OCI-M1 (cell line): ENCODE measurements at places on chromosomes 2 and 18.

- DNase-seq, result no peak
Measured at GRCh38 chr2:239195318-239195871, 205.4 kb downstream of the HDAC4 start.

GRCh38 chr2:28683100-28683706, 68.4 kb upstream of the PPP1CB start:
- no peak for DNase-seq

DNA sequence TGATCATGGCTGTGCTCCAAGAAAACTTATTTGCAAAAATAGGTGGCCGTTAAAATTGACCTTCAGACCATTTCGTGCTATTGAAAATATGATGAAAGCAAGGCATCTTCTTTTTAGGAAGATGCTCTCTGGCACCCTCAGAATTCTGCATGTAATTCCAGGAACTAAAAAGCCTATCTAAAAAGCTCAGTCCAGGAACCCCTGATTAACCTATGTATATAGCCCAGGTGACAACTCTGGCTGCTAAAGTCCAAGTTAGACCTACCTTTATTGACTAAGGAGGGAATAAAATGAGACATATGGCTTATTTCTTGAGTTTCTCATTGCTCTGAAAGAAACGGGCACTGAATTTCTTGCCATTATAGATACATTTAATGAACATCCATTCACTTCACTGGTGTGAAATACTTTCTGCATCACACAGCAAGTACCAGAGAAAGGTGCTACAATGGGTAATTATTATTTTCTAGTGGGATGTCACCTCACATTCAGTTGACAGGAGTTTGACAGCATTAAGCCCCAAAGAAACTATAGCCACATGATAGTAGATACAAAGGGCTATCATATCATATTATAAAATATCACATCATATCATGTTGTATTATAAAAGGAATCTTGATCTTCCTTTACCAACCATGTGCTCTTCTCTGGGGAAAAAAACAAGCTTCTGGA, 83.8 kb downstream of the EPHA4 start:
- no peak for DNase-seq

GRCh38 chr2:133886735-133887675, 318.7 kb upstream of the NCKAP5 start:
- DNase-seq, result peak; percentile 76

- DNase-seq, result no peak
Measured at GRCh38 chr2:207771421-207771820, 1.7 kb upstream of the FZD5 start.

DNA sequence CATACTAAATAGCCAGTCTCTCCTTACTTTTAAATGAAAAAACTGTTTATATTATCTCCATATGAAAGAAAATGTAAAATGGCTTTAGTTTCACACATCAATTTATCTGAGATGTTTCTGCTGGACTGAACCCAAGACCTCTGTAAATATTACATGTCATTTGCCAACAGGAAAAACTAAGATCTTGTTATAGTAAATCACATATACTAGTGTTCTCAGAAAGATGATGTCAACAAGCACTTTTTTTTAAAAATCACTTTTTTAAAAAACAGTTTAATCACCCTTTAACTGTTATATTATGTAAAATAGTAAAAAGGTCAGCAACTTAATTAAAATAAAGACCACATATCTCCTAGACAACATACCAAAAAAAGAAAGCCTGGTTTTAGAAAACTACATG, 46.3 kb downstream of the PTPN2 start:
- peak; percentile 70 for DNase-seq

- no peak for DNase-seq
Measured at GRCh38 chr2:23350041-23350791, 34.8 kb upstream of the KLHL29 start.

GRCh38 chr2:142038826-142039225, 92.0 kb downstream of the LRP1B start:
- no peak for DNase-seq

GRCh38 chr2:191253476-191253875, 8.3 kb downstream of the MYO1B start:
- DNase-seq, result no peak

GRCh38 chr2:69456950-69457445, 19.8 kb upstream of the NFU1 start:
- DNase-seq, result peak; percentile 16

GRCh38 chr2:45806563-45807358, 155.3 kb downstream of the PRKCE start:
- no peak for DNase-seq

DNA sequence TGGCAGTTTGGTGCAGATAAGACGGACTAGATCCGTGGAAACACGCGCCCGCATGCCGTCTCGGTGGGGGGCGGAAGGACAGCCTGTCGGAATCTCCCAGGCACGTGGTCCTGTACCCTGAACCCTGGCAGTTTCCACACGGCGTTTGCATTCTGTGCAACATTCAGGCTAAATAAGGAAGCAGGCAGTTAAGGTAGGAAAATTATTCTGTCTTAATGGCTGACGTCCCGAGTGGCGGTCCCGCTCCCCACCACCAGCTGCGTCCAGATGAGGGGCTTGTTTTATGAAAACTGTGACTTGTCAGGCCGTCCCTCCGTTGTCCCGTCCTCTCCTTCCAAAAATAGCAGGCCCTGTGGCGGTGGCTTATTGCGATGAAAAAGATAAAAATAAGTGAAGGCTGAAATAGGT, 120.2 kb downstream of the NFATC1 start:
- no peak for DNase-seq

DNA sequence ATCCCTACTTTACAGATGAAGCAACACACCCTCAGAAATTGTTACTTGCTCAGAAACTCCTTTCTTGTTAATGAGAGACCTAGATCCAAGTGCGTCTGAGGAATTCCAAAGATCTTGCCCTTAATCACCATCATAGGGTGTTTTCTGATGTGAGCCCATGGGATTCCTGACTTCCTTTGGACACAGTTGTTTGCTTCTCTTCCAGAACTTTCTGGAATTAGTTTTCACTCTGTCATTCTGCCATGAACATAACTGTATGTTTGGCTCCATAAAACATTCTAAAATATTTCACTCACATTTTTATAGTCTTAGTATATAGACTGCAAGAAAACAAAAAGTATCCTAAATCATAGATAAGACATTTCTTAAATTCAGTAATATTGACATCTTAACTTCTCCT, 593.9 kb upstream of the SOX11 start:
- no peak for DNase-seq

DNA sequence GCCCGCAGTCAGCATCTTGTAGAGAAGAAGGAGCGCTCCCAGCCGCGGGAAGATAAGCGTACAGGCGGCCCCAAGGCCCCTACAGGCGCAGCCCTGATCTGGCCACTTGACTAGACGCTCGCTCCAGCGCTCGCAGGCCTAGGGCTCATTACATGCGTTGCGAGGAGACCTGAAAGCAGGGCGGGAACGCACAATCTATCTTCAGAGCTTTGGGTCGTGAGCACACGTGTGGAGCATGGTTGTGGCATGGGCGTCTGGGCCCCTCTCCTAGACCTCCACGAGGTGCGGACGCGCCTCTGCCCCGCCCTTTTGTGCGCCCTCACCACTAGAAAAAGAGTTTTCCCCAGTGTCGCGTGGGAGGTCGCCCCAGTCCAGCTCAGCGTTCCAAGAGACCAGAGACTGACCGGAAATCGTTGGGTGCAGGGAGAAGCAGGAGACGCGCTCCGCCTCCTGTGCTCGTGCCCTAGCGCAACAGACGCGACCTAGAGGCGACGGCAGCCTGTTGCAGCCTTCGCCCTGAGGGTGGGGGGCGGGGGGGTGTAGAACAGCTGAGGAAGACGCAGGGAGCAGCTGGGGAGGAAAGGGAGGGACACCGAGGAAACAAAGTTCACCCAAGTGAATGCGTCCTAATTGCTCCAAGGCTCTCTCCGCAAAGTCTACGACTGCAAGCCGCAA, 12.6 kb downstream of the NR4A2 start:
- no peak for DNase-seq

DNA sequence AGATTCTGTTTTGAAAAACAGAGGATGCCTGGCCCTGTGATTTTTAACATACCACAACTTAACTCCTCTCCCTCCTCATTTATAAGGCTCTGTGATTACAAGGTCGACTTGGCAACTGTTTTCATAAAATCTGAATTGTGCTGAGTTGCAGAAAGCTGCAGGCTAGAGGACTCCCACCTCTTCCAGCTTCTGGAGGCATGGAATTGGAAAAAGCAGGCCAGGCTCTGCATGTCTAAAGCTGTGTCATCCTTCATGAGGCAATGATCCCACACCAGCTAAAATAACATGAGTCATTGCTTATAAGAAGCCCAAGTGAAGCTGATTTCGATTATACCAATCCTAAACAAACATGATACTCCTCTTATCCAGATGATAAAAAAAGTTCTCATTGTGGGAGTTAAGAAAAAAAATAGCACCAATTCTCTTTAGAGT, 11.7 kb downstream of the ARHGAP28 start:
- DNase-seq, result peak; percentile 4

- peak; percentile 49 for DNase-seq
Measured at GRCh38 chr18:34492652-34493051, 217.4 kb upstream of the DTNA start.

DNA sequence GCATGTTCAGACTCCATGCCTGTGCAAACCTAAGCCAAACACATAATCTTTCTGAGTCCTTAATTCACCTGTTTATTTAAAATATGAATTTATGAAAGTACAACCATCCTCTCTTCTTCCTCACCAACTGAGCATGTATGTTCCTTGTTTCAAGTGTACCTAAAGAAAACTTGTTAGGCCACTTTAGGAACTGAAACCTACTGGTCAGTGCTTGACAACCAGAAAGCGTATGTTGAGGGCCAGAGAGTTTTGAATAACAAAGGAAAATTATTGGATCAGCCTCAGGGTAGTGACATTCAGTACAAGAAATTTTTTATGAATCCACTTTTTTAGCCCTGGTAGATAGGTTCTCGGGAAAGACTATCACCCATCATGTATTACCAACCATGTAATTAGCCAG, 847.6 kb upstream of the CELF4 start:
- no peak for DNase-seq

- no peak for DNase-seq
Measured at GRCh38 chr18:59272891-59273758, at the start of gene RAX. RAX (minus strand) TSS chr18:59273454; CDS start chr18:59273206, 248 bp downstream.

- peak; percentile 69 for DNase-seq
Measured at GRCh38 chr18:74040459-74041332, 106.9 kb downstream of the FBXO15 start.

DNA sequence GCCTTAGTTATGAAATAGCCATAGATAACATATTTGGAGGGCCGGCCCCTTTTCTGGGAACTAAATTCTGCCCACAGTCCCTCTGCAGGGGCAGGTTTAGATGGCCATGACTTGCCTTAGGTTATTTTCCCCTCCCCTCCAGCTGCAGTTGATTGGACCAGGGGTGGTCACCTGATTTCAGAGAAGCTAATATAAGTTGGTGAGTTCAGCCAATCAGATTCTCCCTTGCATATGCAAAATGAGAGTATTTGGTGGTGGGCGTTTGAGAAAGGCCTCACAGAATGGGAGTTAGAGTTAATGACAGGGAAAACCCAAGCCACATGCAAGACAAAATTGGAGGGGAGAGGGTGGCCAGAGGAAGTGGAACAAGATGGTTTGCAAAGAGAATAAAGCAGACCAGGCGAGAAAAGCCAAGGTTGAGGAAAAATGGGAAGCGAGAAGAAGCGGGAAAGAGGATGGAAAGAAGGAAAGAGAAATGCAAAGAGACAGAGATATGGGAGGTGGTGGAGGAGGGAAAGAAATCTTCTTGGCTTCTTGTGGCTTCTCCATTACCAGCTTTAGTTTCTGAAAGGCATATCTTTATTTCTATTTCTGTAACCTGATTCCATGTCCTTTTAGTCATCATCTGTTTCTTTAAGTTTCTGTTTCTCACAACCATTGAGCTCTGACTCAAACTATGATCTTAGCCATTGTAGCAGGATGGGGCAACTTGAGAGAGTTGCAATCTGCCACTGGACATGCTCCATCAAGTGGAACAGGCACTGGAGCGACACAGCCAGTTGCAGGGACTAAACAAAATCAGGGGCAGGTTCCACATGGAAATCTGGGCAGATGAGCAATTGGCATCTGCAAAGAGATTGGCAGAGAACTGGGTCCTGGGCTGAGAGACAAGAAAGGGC, 108.1 kb upstream of the SIX3 start:
- peak; percentile 15 for DNase-seq

GRCh38 chr2:46434851-46435273, 44.5 kb upstream of the TMEM247 start:
- DNase-seq, result no peak

GRCh38 chr2:231644426-231644825, 51.8 kb downstream of the TEX44 start:
- no peak for DNase-seq

- no peak for DNase-seq
Measured at GRCh38 chr2:42840760-42841159, 48.4 kb upstream of the HAAO start.

DNA sequence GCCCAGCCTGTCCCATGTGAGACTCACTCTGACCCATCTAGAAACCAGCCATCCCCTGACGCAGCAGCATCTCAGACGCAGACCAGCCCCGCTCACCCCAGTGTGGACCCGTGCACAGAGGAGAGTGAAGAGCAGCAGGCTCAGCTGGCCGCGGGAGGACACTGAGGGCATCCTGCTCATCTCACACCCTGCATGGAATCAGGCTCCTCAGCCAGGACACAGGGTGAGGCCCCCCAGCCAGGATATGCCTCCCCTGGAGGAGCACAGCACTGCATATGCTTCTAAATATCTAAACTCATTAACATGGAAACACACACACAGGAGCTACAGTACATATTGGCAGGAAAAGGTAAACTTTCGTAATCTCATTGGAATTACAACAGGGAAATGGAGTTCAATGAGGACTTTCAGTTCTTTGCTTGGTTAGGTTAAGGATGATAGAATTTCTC, 34.4 kb downstream of the NEMP2 start:
- DNase-seq, result no peak

GRCh38 chr18:66419400-66419799, 184.5 kb downstream of the CDH19 start:
- DNase-seq, result no peak

DNA sequence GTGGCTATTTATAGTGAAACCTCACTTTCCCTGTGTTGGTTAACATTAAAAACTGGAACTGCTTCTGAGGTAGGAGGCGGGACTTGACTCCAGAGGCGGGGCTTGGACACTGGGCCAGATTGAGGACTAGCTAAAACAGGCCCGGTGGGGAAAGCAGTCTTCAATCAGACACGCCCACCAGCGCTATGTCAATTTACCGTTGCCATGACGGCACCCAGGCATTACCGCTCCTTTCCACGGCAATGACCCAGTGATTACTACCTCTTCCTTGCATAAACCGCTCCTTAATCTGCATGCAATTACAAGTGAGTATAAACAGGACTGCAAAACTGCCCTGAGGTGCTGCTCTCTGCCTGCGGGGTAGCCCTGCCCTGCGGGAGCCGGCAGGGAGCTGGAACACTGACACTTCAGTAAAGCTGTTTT, 35.3 kb downstream of the LRRFIP1 start:
- DNase-seq, result peak; percentile 95

- no peak for DNase-seq
Measured at GRCh38 chr2:218655751-218656150, 3.7 kb downstream of the ZNF142 start.

- no peak for DNase-seq
Measured at GRCh38 chr18:25102662-25103061, 249.3 kb downstream of the ZNF521 start.

- no peak for DNase-seq
Measured at GRCh38 chr18:76604935-76605240, 109.8 kb upstream of the ZNF516 start.
